Suppressor macrophage treated with lipopolysaccharide for 4 hours (primary cell): ENCODE measurements at places on chromosomes 6 and 20.

GRCh38 chr6:1200409-1201101 lies 111.3 kb upstream of the FOXQ1 start:
- no peak for DNase-seq

DNA sequence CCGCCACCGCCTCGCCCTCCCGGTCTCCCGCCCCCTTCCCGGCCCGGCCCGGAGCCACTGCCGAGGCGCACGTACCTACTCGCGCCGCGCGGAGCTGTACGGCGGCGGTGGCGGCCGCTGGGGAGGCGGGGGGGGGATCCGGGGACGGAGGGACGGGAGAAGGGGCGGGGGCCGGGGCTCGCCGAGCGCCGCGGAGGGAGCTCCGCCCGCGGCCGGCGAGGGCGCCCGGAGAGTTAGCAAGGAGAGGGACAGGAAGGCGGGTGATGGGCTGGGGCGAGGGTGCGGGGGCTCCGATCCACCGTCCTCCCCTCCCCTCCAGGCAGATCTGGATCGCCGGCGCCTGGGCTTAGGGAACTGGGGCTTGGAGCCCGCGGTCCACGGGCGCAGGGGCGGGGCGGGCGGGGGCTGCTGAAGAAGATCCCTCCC lies 548 bp upstream of the TMEM74B start:
- DNase-seq, result peak; percentile 13

GRCh38 chr20:45450097-45450818 lies 19.3 kb upstream of the WFDC2 start:
- DNase-seq, result peak; percentile 93

DNA sequence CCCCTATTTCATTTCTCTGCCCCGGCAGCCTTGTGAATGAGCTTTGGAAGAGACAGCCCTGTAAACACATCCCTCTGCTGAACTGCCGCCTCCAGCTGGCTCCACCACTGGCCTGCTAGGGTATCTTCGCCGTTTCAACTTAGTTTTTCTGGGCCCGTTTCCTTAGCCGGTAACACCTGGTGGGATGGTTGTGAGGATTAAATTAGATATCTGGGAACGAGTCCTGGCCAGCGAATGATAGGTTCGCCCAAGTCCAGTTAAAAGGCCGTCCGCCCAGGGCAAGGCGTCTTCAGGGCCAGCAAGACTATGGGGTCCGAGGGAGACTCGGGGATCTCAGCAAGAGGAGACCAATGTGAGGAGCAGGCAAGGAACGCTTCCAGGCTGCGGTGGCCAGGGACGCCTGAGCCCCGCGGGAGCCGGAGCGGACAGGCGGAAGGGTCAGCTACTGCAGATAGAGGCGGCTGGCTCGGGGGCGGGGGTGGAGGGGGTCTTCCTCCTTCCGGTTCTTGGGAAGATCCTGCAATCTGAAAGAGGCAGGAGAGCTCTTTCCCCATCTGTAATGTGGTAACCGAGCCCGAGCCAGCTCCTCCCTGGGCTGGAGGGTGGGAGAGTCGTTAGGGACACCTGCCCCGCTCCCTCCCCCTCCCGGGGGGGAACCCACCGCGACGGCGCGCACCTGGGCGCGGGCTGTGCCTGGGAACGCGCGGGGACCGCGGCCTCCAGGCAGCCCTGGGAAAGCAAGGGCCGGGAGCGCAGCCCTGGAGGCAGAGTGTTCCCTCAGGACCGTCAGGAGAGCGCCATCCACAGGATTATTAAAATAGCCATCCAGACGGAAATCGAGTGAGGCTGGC lies 4.5 kb upstream of the PTCRA start:
- no peak for DNase-seq

DNA sequence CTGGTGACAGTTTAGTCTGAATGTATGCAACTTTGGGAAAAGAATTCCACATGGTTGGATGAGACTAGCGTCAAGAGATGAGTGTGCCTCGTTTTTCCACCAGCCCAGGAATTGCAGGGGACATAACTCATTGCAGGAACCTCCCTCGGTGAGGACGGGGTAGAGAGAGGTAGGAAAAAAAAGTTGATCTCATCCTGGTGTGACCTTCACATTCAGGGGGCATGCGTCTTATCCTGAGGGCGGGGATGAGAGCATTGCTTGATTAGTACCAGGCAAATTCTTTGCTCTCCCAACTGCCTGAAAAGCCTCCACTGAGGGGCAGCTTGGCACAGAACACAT lies 11.8 kb downstream of the TLDC2 start:
- no peak for DNase-seq

DNA sequence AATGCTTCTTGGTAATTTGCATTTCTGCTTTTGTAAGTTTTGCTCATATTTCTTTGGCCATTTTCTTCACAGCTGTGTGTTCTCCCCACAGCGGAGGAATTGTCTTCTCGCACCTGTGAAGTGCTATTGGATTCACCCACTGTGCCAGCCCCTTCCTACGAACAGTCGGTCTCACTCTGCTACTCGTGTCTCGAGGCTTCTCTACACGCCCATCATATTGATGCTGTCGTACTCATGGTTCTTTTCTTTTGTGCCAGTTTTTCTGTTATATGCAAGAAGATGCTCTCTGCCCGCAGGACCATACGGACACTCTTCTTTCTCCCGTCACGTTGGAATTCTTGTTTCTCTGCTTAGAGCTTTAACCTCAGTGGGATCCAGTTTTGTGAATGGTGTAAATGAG lies 200.3 kb downstream of the DLL1 start:
- DNase-seq, result no peak

DNA sequence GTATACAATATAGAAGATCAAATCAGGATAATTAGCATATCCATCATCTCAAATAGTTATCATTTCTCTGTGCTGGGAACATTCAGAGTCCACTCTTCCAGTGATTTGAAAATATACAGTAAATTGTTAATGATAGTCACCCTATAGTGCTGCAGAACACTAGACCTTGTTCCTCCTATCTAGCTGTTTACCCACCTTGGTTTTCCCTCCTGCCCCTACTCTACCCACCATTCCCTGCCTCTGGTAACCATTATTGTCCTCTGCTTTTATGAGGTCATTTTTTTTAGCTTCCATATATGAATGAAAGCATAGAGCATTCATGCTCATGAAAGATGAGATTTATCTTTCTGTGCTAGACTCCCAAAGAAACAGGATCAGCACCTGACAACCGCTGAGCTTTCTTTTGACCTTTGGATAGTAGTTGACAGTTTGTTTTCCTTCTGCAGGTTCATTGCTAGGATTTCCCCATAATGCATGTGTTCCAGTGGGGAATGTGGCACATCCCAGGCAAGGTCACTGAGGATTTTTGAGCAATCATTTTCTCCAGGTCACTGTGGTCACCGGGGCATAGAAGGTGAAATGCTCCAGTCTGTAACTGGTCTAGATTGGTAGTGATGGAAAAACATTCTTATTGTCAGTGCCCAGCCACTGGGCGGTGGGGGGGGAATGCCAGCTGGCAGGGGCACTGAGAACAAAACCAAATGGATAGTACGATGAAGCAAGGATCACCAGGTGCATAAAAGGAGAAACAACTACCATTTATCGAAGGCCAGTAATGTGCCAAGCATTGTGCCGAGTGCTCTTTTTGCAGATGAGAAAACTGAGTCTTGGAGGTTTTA lies 33.6 kb upstream of the BCAS1 start:
- DNase-seq, result no peak

- peak; percentile 8 for DNase-seq
Measured at GRCh38 chr20:16350465-16350864, 222.8 kb downstream of the KIF16B start.

DNA sequence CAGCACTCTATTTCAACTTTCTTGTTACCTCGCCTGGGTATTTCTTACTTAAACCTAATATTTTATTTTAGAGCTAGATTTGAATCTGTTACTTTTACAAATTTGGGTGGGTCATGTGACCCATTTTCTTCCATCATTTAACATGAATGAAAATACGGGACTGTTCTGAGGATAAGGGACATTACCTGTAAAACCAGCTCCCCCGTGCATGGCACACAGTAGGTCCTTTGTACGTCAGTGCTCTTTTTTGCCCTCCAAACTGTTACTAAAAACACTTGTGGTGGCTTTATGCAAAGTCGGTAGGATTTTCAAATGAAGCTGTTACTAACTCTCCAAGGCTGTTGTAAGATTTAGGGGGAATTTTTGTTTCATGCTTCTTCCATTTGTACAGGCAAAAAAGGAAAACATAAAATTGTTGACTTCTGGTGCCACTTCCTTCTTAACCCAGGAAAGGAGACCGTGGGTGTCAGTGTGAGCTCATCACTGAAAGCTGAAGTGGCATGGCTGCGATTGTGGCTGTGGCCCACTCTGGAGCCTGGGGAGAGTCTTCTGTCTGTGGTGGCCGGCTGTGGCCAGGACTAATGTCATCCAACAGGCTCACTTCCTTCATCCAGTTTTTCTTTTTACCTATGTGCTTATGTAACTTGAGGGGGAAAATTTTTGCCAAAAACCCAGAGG lies 40.2 kb upstream of the PXDC1 start:
- DNase-seq, result peak; percentile 90

GRCh38 chr6:99011151-99011550 lies 63.4 kb upstream of the FBXL4 start:
- DNase-seq, result peak; percentile 9

DNA sequence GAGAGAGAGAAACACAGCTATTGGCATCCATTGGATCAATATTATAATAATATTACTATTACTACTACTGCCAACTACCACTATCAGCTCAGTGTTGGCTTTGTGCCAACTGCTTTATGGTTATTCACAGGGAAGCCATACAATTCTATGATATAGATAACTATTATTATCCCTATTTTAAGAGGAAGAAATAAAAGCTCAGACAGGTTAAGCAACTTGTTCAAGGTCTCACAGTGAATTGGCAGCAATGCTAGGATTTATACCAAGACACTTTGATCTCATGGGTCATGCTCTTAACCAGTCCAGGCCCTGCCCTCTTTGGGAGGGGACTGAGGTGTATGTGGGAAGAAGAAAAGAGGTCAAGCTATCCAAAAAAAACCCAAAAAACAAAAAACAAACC lies 82.0 kb upstream of the TRAF3IP2 start:
- no peak for DNase-seq

DNA sequence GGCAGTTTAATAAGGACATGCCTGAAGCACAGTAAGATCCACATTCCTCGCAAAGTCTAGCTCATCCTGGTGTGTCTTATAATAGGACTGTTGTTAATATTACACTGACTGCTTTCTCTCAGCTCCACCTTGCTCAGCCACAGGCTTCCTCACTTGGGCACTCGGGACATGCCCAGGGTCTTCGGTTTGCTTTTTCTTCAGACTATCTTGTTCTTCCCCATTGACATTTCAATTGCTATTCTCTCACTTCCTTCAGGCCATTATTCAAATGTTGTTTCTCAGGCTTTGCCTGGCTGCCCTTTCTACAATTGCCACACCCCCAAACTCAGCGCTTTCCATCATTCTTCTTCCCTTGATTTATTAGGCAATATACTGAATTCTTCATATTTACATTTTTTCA lies 274.8 kb upstream of the RGS17 start:
- DNase-seq, result no peak

DNA sequence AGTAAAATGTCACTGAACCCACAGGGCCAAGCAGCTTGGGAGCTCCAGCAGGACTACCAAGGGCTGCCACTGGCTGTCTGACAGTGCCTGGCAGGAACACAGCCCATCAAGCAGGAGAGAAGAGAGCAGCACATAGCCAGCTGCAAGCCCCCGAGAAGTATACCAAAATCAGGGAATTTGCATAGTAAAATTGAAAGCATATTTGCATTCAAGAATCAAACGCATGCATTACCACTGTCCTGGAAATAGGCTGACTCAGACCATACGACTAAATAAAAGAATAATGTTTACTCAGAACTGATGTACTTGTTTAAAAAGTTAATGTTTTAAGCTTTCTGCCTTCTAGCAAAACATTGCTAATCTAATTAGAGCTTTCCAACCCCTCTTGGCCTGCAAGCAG lies 298.1 kb downstream of the TFAP2B start:
- no peak for DNase-seq

- DNase-seq, result no peak
Measured at GRCh38 chr6:5463690-5464089, 202.4 kb downstream of the FARS2 start.

GRCh38 chr6:106080763-106081095 lies 5.4 kb upstream of the PRDM1 start:
- no peak for DNase-seq

- DNase-seq, result no peak
Measured at GRCh38 chr20:53907968-53908751, 162.2 kb downstream of the BCAS1 start.

DNA sequence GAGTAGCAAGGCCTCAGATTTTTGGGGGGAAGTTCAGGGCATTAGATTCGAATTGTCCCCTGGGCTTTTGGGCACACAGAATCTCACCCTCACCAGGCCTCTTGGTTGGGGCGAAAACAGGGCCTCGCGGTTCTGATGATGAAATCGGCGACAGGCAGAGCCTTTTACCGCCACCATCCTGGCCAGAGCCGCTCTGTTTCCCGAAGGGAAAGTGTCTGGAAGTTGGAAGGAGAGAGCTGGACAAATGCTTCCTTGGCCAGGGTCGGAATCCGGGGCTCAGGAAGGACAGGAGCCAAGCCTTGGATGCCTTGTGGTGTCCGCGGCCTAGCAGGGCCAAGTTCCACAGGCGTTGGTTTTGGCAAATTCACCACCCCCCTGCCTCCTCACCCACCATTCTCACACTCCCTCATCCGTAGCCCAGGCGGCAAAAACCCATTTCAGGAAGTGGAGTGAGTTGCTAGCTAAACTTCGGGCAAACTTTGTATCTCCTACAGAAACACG lies 3.5 kb upstream of the TFAP2A start:
- no peak for DNase-seq

GRCh38 chr20:24337069-24337468 lies 132.4 kb upstream of the SYNDIG1 start:
- DNase-seq, result no peak

DNA sequence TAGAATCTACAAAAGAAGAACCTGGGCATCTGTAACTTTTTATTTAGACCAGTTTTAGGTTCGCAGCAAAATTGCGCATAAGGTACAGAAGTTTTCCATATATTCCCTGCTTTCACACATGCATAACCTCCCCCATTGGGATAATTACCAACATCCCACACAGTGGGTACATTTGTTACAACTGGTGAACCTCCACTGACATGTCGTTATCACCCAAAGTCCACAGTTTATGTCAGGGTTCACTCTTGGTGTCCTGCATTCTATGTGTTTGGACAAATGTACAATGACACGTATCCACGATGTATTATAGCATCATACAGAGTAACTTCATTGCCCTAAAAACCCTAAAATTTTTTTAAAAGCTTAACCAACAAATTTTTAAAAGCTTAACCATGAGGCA lies 109.7 kb downstream of the SMLR1 start:
- no peak for DNase-seq

DNA sequence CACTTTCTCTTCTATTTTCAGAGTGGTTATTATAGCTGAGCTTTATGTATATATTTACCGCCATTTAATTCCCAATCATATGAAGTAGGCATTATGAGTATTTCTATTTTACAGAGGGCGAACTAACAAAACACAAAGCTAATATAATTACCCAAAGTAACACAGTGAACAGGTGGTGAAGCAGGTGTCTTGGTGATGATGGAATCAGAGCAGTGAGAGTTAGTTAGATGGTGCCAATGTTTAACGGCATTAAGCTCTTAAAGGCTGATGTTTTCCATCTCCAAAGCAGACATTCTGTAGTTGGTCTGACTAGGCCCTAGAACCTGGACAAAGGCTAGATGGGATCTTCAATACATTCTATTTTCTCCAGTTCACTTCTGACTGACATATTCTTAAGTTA lies 551.1 kb upstream of the SYNCRIP start:
- no peak for DNase-seq

GRCh38 chr20:45826381-45827019 lies 612 bp downstream of the TNNC2 start:
- DNase-seq, result no peak

- no peak for DNase-seq
Measured at GRCh38 chr20:51584737-51585136, 42.2 kb upstream of the NFATC2 start.

GRCh38 chr6:50791900-50792508 lies 26.7 kb upstream of the TFAP2B start:
- DNase-seq, result peak; percentile 62
